ENCODE measurements at places on chromosomes 1 and 21. TPM values are rescaled to one million over a fixed set of nuclear protein-coding genes. Genes with fewer than 3 reads are reported as not detected.

The ASAP3 gene
- total RNA-seq, result 93.9 TPM

The NMNAT2 gene
- 1.3 TPM for total RNA-seq

The TTC13 gene
- 22.6 TPM for total RNA-seq

The SAMD13 gene
- 1.7 TPM for total RNA-seq

The CCSAP gene
- total RNA-seq, result 3.5 TPM

The AGTRAP gene
- total RNA-seq, result 40.3 TPM

The AMY1C gene
- total RNA-seq, result not detected

The S100A9 gene
- 131 TPM for total RNA-seq

Data from aorta (tissue), 5 donors.